ENCODE measurements at places on chromosomes 2 and 18.
A peak's percentile ranks its signal among the peaks of the same experiment; 100 is the strongest.

DNA sequence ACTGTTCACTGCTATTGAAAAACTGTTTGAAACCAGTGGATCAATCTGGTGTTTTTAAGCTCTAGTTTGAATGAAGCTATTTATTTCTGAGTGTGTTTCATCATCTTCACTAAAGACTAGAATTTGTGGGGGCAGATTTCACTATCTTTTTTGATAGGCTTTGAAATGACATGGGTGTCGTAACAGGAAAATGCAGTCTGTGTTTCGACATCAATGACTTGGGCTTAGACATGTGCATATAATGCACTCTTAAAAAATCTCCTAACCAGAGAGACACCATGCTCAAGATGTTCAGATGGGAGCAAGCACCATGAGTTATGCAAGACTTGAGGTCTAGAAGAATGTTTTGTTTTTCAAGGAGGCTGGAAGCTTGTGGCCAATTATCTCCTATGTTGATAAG lies 221.6 kb downstream of the GPD2 start:
- peak; percentile 97 for DNase-seq

GRCh38 chr2:148704247-148704646 lies 59.7 kb downstream of the EPC2 start:
- DNase-seq = no peak

DNA sequence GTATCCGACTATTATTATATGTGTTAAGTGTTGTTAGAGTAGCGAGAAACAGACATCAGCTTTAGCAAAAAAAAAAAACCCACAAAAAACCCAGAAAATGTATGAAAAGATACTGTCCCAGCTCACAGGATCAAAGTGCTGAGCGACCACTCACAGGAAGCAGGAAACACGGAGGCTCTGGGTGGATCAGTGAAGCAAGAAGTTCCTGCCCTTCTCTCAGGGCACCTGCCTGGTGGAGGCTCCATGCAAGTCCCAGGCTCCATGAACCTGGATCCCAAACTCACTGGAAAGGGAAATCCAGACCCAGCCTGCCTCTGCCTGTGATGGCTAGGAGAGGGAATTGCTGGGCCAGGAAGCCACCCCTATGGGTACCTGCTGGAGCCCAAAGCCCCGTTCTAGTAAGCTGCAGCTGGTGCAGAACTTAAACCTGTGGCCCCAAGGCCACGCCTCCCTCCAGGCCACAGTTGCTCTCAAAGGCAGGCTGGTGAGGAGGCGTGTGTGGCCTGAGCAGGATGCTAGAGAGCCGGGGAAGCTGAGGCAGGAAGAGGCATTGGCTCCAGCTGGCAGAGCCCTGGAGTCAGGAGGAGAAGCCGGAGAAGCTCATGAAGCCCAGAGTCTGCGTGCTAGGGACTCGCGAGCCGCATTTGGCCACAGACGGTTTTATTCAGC lies 63.5 kb upstream of the TAF1B start:
- peak; percentile 53 for DNase-seq

DNA sequence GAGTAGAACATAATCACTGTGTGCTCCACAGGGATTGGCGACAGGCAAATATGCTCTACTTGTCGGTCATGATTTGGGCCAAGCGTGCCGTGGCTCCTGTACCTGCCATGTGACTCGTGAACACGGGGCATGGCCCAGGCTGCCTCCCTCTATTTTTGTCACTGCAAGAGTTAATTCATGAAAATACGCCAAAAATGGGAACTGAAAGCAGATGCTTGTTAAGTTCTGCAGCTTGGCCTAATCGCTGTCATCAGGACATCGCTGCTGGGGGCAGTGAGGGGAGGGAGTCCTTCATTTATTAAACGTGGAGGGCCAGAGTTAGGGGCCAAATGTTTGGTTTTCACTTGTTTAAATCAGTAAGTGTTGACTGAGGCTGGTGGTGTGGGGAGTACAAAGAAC lies 177.8 kb downstream of the BCL2 start:
- peak; percentile 88 for DNase-seq

- DNase-seq = no peak
Observed at GRCh38 chr2:122635686-122636085, 880.2 kb downstream of the TSN start.

GRCh38 chr2:65291216-65292105 lies 63.8 kb downstream of the ACTR2 start:
- DNase-seq = peak; percentile 79

DNA sequence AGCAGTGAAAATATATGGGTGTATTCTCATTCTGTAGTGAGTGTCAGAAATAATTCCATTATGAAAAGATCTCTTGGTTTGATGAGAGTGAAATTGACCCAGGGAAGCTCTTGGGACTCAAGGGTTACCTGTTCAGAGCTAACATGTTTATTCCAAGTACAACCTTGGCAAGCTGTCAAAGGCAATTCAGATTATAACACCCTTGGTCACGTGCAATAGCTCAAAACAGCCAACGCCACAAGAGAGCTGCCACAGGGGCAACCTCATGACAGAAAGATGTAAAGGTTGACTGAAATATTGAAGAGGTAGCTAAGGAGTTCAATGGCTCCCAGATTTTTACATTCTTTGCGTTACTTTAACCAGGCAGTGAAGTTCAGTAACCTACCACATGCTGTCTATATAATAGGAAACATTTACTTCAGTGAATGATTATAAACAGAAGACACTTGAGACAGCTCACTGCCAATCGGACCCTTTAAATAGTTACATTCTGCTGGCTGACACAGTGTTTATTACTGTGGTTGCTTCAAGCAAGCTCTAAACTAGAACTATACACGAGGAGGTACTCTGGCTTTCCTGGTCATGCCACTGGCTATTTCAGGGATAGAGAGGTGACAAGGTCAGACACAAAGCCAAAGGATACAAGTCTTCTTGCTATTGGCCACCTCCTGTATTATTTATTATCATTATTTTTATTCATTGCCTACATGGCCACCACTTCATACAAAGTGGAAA lies 187.3 kb downstream of the PID1 start:
- DNase-seq = no peak

- no peak for DNase-seq
Observed at GRCh38 chr2:127943186-127943585, 57.4 kb upstream of the AMMECR1L start.

DNA sequence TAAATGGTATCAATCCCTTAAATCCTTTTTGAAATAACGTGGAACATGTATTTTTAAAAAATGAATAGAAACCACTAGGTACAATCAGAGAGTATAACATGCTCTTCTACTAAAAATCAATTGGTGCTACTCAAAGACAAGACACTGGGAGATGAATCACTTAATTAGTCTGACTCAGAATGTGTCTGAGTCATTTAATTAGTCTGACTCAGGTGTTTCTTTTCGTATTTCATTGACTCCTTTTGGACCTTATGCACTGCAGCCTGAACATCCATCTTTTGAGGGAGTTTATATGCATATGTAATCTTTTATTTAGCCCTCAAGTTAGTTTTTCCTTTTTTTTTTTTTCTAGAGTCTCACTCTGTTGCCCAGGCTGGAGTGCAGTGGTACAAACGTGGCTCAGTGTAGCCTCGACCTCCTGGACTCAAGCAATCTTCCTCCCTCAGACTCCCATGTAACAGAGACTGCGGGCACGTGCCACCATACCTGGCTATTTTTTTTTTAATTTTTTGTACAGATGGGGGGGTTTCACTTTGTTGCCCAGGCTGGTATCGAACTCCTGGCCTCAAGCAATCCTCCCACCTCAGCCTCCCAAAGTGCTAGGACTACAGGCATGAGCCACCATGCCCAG lies 26.5 kb downstream of the PPP4R3B start:
- no peak for DNase-seq

DNA sequence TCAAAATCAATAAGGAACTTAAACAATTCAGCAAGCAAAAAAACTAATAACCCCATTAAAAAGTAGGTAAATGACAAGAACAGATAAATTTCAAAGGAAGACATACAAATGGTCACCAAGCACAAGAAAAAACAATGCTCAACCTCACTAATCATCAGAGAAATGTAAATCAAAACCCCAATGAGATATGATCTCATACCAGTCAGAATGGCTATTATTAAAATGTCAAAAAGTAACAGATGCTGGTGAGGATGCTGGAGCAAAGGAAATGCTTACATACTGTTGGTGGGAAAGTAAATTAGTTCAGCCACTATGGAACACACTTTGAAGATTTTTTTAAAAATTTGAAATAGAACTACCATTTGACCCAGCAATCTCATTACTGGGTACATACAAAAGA lies 538.0 kb downstream of the TMX3 start:
- no peak for DNase-seq

DNA sequence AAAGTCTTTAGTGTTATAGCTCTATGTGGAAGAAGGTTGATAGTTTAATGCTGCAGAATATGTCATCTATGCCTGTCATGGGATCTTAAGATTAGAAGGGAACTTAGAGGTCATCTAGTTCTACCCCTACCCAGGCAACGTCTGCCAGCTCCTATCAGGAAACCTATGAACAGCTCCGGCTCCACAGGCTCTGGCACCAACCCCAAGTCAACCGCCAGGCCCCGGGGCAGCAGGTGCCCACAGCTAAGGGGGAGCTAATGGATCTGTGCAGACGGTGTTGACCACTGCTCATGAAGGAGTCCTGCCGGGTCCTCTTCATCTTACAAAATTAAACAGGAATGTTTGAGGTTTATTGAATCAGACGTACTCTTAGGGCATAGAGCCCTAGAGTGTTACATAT lies 440.8 kb upstream of the KLHL29 start:
- DNase-seq = no peak

GRCh38 chr2:183532514-183532913 lies 408.3 kb downstream of the NUP35 start:
- no peak for DNase-seq

GRCh38 chr2:11330457-11331142 lies 13.8 kb downstream of the ROCK2 start:
- DNase-seq = no peak

- DNase-seq = no peak
Observed at GRCh38 chr2:182167882-182168281, 182.2 kb downstream of the PPP1R1C start.

GRCh38 chr2:65108780-65109179 lies 21.1 kb downstream of the RAB1A start:
- DNase-seq = no peak

DNA sequence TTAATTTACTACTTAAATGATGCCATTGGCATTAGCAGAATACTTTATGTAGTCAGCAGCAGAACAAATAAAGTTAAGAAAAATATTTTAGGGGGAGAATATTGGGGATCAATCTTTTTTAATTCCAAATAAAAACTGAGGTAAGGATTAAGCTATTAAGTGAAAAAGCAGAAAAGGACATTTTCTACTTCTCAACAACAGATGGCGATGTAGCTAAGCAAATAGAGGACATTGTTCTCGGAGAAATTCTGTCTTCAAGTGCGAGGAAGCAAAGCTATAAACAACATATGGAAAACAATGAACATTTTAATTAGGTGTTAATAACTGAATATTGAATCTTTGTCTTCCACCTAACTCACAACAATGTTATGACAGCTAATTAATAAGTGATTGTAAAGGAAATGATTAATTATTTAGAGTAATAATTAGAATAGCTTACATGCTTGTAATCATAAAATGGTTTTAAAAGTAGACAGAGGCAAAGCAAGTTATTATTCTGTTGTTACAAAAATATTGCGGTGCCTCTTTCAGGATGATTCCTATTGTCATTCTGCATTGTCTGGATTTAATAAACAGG lies 32.9 kb upstream of the CCDC93 start:
- DNase-seq = peak; percentile 37

DNA sequence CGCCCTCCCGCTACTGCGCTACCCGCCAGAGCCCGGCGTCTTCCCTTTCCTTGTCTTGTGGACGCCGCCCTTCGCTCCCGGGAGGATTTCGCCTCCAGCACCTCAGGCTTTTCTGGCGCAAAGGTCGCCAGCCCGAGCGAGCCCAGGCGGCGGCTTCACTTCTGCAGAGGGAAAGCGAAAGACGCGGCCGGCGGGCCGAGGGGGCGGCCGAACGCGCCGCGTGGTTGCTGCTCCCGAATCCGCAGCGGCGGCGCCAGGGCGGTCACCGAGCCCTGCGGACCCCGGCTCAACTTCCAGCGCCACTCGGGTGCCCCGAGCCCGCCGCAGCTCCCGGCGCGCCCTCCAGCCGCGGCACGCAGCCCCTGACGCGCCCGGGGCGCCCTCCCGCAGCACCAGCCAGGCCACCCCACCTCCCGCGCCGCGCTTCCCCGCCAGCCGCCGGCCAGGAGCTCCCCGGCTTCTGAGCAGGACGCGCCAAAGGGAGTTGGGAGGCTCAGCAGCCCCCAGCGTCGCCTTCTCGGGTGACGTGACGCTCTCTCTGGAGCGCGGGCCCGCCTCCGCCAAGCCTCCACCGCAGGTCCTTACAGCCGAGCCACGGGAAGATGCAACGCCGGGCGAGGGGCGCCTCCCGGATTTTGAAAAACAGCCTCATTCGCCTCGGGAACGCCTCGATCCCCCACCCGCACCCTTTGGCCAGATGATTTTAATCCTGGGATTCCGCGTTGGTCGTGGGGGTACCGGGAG lies 84.9 kb upstream of the EPB41L3 start:
- no peak for DNase-seq

- no peak for DNase-seq
Observed at GRCh38 chr2:234029150-234029733, 21.3 kb upstream of the SPP2 start.

DNA sequence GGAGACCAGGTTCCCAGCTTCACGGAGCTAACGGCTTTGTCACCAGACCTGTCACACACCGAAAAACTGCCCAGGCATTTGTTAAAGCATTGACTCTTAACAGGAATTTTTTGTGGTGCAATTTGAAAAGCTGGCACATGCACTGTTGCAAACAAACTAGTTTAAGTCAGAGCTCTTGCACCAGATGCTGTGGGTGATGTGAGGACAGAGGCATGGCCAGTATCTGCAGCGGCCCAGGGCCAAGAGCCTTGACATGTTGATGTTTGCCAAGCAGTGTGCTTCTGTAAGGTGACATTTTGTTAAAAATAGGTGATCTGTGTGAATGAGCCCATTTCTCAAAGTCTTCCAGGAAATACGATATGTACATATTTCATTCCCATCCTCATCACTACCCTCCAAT lies 142.5 kb downstream of the MTCL1 start:
- no peak for DNase-seq

DNA sequence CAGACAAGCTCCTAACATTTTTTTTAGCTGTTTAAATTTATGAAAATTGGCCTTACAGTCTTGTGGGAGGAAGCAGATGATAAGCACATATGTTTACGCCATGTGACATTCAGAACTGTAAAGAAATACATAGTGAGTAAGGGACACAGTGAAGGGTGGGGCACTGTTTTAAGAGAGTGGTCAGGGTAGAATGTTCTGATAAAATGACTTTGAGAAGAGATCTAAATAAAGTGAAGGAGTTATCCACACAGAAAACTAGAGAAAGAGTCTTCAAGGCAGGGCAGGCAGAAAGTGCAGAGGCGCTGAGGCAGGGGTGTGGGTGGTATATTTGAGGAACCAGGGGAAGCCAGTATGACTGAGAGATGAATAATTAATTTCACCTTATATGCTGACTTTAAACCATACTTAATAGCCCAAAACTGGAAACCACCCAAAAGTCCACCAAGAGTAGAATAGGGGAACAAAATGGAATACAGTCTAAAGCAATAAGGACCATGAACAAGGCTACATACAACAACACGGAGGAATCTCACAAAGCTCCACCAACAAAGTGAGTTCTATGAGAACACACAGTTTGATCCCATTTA lies 8.6 kb downstream of the MREG start:
- no peak for DNase-seq

GRCh38 chr2:4862031-4862430 lies 830.2 kb upstream of the SOX11 start:
- no peak for DNase-seq
